ENCODE measurements at places on chromosomes 16 and 17.

DNA sequence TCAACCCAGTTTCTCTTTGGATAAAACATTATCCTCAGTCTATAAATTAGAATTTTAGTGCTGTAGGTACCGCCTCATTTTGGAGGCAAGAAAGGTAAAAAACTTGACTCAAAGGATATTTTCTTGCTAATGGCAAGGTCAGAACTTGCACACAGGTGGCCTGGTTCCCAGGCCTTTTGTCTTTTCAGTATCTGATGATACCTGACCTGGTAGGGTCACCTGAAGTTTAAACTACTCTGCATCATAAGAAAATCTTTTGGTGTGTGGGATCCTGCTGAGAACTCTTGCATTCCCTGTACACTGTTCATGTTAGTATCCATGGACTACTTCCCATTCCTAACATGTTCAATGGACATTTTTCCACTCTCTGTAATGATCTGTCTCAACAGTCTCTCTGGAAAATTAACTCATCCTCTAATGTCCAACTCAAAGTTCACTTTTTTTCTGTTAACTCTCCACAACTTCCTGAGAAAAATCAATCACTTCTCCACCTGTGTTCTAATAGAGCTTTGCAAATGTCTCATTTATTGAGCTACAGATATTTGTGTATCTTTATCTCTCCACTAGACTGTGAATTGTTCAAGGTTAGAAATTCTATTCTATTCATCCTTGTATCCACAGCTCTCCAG lies 317.1 kb upstream of the SOX9 start:
- DNase-seq, result no peak

DNA sequence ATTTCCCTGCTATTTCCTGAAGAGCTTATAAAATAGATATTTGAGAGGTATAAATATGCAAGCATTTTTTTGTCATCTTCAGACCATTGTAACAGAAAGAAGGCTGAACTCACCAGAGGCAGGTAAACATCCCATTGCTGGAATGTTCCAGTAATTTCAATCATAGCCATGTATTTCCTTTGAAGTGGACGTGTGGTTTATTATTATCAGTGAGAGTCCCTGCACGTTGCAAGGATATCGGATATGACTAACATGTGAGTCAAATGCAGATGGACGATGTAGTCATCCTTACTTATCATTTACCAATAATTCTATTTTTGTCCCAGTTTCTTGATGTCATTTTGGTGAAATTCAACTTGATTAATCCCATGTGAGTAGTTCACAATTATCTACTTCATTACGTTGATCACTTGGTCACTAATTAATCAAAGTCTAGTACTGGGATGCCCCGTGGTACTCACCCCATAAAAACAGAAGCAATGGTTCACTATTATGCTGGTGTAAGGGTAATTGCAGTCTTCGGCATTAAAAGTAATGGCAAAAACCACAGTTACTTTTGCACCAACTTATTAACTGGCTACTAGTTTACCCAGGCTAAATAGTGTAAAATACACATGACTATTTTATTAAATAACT lies 89.5 kb downstream of the VAT1L start:
- DNase-seq, result no peak

- no peak for DNase-seq
Observed at GRCh38 chr16:21568502-21569189, 30.7 kb upstream of the METTL9 start.

- peak; percentile 38 for DNase-seq
Observed at GRCh38 chr16:28202147-28202746, 9.5 kb downstream of the XPO6 start.

- no peak for DNase-seq
Observed at GRCh38 chr16:10565167-10565566, 15.2 kb downstream of the EMP2 start.

DNA sequence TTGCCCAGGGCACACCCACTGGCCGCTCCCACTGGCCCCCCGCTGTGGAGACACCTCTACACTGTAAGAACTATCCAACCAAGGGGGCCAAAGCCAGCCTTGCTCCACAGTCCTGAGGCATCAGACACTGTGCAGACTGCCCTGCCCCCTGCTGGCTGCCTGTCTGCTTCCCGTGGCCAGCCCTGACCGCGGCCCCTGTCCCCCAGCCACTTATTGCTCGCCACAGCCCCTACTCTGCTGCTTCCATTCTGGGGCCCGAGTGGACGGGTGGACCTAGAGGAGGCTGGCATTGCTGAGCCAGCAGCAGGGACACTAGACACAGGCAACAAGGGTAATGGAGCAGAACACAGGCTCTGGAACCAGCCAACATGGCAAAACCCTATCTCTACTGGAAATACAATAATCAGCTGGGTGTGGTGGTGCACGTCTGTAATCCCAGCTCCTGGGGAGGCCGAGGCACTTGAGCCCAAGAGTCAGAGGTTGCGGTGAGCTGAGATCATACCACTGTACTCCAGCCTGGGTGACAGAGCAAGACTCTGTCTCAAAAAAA lies 19.7 kb upstream of the LRRC37A3 start:
- peak; percentile 45 for DNase-seq
